ENCODE measurements at places on chromosomes 3 and 15.

GRCh38 chr15:74400313-74400860, 32.9 kb upstream of the CYP11A1 start:
- no peak for DNase-seq

DNA sequence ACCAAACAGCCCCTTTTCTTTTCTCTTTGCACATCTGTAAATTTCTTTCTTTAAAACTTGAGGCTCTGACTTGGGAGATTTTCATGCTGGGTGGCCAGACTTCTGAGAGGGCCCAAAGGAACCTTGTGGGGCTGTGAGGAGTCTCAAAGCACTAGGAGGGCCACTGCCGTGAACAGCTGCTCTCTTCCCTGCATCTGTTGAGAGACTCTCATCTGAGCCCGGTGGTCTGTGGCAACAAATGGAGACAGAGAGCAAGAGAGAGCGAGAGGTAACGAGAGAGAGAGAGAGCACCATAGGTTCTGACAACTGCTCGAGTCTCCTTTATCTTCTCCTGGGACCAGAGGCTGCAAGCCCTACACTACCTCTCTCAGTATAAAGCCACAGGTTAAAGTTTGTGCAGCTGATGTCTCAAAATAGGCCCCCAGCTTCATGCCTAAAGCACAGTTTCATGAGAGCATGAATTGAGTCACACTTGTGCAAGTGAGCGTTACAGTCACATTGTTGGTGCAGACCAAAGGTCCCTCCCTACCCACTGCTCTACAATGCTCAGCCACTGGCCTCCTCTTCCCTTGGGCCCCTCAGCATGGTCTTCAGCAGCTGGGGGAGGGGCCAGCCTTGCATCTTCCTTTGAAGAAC, 60.7 kb downstream of the ZNF621 start:
- DNase-seq, result no peak

- DNase-seq, result no peak
Observed at GRCh38 chr3:72768936-72769335, 79.3 kb downstream of the SHQ1 start.

DNA sequence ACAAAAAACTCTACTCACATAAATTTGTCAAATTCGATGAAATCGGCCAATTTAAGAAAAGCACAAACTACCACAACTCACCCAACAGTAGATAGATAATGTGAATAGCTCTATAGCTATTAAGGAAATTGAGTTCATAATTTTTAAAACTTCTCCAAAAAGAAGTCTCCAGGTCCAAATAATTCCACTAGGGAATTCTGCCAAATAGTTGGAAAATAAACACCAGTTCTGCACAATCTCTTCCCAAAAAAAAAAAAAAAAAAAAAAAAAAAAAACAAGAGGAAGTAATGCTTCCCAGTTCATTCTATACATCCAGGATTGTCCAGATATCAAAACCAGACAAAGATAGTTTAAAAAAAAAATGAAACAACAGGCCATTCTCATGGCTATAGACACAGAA, 164.2 kb downstream of the POLR2M start:
- no peak for DNase-seq

GRCh38 chr3:63370094-63370493, 92.0 kb downstream of the SYNPR start:
- DNase-seq, result no peak

- DNase-seq, result peak; percentile 5
Observed at GRCh38 chr15:24848050-24848449, 106.7 kb upstream of the SNRPN start.

DNA sequence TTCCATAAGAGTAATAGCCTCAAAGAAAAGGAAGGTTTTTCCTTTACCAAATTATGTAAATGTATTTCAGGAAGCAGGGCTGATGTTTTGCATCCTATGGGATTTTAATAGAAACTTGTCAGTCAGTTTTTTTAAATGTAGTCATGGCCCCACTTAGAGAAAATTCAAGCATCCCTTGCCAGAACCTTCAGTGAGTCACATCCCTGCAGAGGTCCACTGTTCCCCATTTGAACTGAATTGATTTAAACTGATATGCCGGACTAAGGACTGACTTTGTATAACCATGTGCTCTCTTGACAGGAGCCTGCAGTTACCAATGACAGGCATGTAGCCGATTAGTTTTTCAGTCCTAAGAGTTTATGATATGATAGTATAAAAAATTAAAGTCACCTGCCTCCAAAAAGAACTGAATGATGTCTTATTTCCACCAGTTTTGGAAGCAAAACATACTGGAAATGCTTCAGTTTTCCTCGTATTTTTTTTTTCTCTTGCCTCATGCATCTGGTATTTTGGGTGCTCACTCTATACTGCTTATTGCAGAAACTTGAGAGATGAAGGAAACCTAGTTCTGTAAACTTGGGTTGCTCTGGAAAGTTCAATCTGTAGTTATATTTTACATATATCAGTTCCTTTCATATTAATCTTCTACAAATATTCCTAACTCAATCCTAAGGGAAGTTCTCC, 30.7 kb downstream of the LRTM1 start:
- no peak for DNase-seq

- no peak for DNase-seq
Observed at GRCh38 chr15:40891810-40892446, 2.3 kb upstream of the VPS18 start.

DNA sequence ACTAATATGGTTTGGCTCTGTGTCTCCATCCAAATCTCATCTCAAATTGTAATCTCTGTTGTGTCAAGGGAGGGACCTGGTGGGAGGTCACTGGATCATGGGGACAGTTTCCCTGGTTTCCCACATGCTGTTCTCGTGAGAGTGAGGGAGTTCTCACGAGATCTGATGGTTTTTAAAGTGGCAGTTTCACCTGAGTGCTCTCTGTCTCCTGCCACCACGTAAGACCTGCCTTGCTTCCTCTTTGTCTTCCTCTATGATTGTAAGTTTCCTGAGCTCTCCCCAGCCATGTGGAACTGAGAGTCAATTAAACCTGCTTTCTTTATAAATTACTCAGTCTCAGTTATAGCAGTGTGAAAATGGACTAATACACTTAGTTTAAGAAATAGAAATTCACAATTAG, 228.9 kb downstream of the CD47 start:
- no peak for DNase-seq

DNA sequence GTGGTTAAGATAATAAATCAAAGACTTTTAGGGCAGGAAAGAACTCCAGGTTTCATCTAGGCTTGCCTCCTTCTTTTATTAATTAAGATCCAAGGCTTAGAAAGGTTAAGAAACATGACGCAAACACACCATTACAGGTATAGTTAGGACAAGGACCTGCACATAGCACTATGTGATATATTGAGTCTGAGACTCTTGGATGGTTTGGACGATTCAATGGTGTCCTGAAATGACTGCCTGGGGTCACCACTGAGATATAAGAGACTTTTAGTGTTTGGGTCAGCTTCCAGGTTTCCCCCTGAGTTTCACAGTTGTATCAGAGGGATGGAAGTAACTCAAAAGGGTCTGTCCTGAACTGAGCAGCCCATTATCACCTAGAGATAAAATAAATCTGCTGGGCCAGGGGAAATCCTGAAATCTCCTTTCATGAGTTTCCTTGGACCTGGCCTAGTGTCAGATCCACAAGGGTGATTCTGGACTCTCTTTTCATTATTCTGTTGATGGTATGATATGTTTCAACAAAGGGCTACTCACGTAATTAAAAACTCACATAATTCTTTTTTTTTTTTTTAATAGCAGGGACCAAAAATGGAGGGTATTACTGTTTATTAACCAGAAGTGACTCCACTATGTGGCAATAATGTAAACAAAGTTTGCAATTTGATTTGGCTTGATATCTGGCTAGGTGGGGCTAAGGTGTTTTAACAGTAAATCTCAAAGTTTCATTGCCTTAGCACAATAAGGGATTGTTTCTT, 55.6 kb upstream of the ADGRG7 start:
- DNase-seq, result no peak

Measured in A549 (cell line).